Activated T-cell treated with anti-CD3 and anti-CD28 coated beads, Interleukin-2, amount 50 U/mL, for 4 hours (primary cell): ENCODE measurements at places on chromosomes 7 and 10. TPM values are rescaled to one million over a fixed set of nuclear protein-coding genes. Genes with fewer than 3 reads are reported as not detected.

- no peak for DNase-seq
Observed at GRCh38 chr10:123102673-123103072, 33.1 kb upstream of the HMX3 start.

GRCh38 chr10:66246177-66246576 is 679.7 kb upstream of the LRRTM3 start:
- no peak for DNase-seq

DNA sequence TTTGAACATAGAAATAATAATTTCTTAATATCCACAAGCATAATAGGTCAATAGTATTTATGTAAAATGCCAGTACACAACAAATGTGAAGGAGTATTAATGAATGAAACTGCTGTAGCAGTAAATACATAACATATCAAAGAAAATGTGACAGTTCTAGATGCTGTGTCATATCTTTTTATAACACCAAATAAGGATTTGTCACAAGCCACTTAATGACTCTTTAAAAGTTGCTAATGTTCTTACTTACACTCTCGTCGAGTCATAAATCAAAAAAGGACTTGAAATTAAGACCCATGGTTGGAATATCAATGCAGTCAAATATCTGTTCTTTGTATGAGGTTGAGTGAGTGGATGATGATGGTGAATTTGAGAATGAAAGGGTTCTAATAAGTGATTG is 96.6 kb downstream of the CELF2 start:
- no peak for DNase-seq

DNA sequence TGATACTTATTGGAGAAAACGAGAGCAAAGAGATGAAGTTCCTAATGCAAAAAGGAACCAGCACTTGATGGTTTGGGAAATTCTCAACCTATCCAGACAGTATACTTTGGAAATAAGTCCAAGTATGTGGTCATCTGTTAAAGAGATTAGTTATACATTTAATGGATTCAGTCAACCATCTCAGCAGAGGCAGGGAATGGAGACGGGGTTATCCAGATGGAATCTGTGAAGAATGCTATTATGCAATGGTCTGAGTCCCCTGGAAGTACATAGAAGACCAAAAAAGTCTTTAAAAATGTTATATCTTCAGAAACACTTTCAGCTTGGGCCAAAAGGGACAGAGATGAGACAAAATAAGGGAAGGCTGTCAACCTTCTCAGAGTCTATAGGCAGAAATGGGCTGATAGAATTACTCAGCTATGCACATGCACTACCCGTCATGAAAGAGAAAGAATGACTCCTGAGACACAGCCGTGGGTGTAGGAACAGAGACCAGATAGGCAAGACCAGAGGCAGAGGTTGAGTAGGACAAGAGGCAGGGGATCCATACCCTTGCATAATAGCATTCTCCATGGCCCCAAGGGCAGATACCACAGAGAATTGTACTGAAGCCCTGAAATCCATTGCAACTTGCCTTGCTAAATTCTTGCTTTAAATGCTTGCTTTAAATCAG is 738.8 kb upstream of the POT1 start:
- no peak for DNase-seq

DNA sequence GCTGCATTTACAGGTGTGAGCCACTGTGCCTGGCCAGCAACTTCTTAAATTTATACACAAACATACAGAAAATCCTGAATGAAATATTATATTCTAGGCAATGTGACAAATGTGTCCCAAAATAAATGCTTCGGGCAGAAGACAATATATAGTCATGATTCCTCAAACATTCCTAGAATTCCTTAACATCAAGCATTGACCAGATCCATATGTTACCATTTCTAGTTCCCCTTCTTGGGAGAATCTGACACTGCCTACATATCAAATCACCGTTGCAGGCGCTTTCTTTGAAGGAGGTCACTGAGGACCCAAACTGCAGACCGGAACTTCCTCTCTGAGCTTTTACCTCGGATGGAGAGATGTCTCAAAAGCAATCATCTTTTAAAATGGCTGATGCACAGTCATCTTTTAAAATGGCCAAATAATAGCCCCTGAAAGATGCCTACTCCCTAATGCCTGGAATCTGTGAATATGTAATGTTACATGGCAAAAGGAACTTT is 323.5 kb downstream of the PHF14 start:
- DNase-seq, result no peak

DNA sequence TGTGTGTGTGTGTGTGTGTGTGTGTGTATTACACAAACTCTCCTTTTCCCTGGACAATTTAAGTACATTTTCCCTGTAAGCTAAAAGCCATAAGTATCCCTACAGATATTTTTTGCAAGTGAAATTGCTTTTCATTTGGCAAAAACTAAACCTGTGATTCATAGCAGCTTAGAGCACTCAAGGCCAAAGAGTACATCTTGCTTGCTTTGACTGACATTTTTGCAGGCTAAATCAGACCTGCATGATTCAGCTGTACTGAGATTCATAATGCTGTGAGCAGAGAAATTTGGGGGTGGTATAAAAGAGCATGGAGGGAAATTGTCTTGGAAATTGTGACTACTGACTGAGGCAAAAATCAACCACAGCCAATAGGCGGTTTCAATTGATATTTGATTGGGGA is 500.4 kb downstream of the GFRA1 start:
- no peak for DNase-seq

DNA sequence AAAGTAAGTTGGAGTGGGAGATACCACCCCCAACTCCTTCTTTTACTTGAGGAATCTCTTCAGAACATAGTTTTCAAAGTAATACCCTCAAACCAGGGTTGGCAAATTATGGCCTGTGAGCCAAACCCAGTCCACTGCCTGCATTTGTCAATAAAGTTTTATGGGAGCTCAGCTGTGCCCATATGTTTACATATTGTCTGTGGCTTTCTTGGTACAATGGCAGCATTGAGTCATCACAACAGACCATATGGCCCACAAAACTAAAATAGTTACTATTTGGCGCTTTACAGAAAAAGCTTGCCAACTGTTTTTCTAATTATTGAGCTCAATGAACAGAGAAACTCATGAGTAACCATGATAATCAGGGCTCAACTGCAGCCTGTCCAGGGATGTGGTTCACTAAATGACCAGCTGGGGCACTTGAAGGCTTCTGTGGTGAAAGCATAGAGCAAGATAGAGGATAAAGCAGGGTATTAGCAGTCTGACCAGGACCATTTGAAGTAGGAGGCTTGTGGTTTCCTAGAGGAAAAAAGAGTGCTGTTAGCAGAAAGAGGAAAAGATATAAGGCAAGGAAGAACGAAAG is 196.0 kb upstream of the GRB10 start:
- DNase-seq, result no peak

DNA sequence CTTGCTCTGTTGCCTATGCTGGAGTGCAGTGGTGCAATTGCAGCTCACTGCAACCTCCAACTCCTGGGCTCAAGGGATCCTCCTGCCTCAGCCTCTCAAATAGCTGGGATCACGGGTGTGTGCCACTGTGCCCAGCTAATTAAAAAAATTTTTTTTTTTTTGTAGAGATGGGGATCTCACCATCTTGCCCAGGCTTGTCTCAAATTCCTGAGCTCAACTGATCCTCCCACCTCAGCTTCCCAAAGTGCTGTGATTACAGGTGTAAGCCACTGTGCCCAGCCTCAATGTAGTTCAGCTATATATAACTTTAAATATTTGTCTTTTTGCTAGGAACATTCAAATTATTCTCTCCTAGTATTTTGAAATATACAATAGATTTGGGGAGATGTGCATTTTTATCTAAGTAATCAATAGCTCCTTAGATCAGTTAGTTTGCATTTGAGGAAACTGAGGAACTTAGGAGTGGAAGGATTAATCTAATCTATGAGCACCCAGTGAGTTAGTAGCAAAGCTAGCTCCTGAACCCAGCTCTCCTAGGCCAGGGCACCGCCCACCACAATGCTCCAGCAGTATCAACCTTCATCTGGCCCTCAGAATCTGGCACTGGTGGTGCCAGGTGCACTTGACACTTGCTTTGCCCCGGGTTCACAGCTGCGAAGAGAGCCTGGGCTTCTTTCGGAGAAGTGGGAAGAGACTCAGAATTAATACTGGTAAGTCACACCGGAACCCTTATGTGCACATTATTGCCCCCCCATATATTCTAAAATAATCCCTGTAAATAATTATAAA is 5.9 kb upstream of the LRMDA start:
- DNase-seq, result no peak

GRCh38 chr10:28913436-28914237 is 236.3 kb downstream of the BAMBI start:
- no peak for DNase-seq

DNA sequence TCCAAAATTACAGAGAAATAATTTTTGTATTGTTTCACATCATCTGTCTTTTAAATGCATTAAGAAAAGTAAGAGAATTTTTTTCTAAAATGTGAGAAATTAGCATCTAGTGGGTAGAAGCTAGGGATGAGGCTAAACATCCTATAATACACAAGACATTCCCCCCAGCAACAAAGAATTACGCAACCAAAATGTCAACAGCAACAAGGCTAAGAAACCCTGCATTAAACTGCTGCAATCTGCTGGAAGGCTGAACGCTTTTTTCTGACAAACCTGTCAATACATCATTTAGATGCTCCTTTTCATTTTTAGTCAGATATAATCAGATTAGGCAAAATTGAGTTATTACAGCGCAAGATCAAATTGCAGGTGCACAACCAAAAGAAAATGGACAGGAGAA is 162.2 kb downstream of the C1GALT1 start:
- DNase-seq, result no peak

DNA sequence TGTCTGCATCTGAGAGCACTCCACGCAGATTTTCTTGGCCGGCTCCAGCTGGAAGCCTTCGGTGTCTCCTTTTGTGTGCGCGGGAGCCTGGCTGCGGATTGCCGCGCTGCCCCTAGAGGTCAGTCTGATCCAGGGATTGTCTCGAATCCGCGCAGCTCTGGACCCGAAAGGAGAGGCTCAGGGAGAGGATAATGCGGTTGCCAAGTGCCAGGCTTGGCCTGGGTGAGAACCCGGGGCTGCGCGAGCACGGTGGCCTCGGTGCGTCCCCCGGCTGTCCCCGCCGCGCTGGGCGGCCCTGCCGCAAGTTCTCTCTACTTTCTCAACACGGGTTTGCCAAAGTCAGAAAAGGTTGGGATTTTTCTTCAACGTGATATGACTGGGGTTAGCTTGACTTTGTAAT is 140.9 kb downstream of the ADCYAP1R1 start:
- no peak for DNase-seq

DNA sequence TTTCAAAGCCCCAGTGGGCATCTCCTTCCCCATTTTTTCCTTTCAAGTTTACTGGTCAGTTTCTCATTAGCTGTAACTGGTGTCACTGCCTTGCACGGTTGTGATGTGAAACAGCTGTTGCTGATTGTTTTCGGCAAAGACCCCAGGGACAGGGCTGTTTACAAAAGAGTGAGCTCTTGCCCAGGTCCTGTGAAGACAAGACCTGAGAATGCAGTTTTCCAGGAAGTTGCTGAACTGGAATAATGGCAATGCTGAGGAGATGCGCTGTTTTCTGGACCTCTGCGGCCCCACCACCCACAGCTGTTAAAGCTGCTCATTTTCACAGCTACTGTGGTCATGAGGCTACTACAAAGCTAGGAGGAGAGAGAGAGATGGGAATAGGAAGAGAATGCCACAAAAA is 116.6 kb upstream of the RSU1 start:
- no peak for DNase-seq

DNA sequence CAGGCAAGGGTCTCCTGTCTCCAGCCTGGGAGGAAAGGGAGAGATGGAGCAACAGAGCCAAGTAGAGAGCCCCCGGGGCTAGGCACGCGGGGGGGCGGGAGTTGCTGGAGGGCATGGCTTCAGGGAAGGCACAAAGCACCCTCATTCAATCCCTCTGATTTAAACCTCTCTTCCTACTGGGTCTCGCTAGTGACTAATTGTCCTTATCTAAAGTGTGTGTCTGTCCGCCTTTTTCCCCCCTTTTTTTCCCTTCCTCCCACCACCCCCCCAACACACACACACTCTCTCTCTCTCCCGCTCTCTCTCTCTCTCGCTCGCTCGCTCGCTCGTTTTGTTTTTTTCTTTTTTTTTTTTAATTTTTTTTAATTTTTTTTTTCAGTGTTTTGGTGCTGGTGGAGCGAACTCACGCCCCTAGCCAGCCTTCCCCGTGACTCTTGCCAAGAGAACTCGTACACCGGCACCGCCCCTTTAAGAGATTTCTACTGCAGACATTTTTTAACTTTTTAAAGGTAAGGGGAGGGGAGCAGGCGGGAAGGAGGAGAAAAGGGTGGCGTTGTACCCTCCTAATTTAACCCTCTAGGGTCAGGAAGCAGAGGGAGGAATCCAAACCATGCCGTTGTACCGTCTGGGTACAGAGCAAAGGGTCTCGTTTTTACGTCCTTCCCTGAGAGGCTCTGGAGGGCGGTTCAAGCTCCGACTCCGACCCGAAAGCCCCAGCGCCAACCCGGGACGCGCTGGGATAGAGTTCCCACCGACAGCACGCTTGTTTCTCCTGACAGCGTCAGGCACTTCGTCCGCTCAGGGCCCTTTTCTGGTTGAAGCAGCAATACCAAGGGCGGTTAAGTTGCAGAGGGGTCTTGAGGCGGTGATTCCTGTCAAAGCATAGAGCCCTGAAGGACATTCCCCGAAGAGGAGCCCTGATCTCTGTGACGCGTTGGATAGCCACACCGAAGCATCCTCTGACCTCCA is at the start of gene HPSE2:
Gene HPSE2, minus strand, starts transcription at position 195 of the 969 bp plus-strand sequence.
- no peak for DNase-seq

DNA sequence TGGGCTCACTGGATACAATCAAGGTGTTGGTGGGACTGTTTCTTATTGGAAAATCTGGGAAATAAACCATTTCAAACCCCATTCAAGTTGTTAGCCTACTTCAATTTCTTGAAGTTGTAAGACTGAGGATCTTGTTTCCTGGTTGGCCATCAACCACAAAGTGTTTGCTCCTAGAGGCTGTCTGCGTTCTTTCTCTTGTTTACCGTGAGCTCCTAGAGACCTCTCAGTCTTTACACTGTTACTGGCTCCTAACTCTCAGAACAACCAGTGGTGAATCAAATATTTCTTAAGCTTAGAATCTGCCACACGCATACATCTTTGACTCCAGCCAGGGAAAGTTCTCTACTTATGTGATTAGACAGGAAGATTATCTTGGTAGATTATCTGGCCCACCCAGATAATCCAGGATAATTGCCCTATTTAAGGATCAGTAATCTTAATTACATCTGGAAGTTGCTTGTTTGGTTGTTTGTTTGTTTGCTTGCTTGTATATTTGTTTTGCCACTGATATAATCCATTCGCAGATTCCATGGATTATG is 798.7 kb downstream of the IPMK start:
- no peak for DNase-seq

GRCh38 chr10:114035791-114036190 is 7.9 kb upstream of the ADRB1 start:
- DNase-seq, result no peak

- DNase-seq, result no peak
Observed at GRCh38 chr7:131357282-131357880, 29.7 kb downstream of the MKLN1 start.

- no peak for DNase-seq
Observed at GRCh38 chr7:919924-920341, 34.5 kb downstream of the ADAP1 start.

The HGF gene
- not detected for total RNA-seq

The FAM25G gene
- total RNA-seq, result not detected

The SPDYE11 gene
- total RNA-seq, result not detected

The TRIL gene
- 0.05 TPM for total RNA-seq

The PRLHR gene
- not detected for total RNA-seq

The LRRN3 gene
- total RNA-seq, result 39.2 TPM

The FRMPD2 gene
- total RNA-seq, result not detected

The CYP2C8 gene
- 0.51 TPM for total RNA-seq

The SKAP2 gene
- 2.3 TPM for total RNA-seq
